Activated CD4-positive, CD25-positive, alpha-beta regulatory T cell treated with anti-CD3 and anti-CD28 coated beads, Interleukin-2, amount 50 U/mL, for 16 hours (primary cell): ENCODE measurements at places on chromosomes 3 and 15.

DNA sequence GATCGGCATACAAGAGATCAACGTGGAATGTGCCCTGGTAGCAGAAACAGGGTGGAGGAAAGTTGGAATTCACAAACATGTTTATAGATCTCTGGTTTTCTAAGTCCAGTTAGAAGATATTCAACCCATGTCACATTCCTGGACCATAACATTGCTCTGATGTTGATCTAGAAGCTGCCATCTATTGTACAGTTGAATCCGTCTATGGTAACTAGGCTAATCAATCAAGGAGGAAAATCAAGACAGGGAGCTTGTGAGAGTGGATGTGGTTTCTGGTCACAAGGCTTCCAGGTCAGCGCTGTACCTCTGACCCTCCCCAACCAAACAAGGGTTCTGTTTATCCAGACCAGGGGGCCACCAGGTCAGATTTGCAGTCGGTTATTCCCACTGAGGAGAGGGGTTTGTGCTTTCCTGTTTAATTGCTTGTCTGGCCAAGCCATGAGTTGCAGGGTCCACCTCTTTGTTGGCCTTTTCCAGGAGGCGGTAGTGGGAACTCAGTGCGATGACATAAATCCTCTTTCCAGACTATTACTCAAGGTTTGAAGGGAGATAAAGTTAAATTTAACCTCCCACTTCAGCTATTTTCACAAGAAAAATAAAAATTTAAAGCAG, 130.3 kb downstream of the SLCO3A1 start:
- DNase-seq, result no peak

- no peak for DNase-seq
Measured at GRCh38 chr3:133238015-133238414, 161.8 kb upstream of the BFSP2 start.

GRCh38 chr3:172167892-172168648, 128.7 kb downstream of the FNDC3B start:
- no peak for DNase-seq

GRCh38 chr15:77546870-77547269, 85.8 kb downstream of the LINGO1 start:
- DNase-seq, result no peak

DNA sequence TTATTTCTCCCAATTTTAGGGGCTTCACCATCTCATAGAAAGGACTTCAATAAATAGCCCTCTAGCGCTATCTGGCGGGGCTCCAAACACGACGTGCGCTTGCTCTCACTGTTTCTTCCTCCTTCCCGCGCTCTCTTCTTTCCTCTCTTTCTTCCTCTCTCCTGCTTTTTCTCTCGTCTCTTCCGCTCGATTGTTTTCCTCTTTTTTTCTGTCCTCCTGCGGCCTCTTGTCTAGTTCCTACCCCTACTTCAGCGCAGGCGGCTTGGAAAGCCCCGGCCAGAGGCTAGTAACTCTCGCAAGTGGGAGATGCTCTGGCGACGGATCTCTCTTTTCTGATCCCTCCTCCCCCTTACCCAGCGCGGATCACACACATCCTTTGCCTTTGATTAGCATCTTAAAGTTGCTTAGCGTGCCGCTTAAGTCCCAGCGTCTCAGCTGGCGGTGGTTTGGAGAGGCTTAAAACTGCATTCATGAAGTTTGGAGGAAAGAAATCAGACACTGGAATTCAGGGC, 6.2 kb upstream of the MEIS2 start:
- no peak for DNase-seq

DNA sequence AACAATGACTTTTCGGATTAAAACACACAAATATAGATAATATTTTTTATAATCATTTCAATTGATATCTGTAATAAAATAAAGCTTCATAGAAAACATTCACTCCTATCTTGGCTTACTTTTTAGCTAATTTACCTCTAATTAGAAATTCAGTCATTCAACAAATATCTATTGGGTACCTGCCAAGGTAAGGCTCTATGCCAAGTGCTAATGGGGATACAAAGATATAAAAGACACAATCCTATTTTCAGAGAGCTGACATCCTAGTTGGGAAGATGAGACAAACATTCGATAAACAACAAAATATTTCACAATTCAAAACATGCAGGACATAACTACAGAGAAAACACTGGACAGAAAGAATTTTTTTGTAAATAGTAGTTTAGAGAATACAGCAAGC, 63.3 kb downstream of the ULK4 start:
- no peak for DNase-seq

DNA sequence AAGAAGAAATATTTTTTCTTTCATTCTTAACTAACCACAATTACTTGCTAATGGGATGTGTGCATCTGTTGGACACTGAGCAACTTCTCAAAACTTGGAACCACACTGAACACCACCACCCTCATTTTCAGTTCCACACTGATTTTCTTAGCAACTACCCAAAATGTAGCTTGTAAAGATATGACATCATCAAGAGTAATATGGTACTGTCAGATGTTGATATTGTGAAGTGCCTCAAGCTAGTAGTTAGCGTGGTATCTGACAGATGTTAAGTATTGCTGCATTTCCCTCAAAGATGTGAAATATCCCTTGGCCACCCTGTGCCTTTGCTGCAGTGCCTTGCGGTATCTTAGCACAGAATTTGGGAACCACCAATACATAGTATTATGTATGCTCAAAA, 9.3 kb downstream of the RFTN1 start:
- DNase-seq, result no peak

GRCh38 chr3:125077864-125078263, 22.1 kb upstream of the HEG1 start:
- DNase-seq, result no peak

DNA sequence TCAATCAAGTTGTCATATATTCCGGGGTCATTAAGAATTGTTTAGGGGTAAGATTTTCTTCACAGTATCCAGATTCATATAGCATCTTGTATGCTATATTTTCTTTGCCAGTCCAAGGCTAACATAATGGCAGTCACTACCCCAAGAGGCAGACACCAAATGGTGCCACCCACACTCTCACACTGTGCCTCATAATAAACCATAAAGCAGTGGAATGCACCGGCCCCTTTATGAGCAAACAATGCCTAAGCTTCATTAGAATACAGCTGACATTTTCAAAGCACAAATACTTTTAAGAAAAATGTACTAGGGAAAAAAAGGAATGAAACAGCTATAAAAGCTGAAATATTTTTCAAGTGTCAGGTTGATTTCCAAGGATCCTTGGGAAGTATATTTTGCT, 121.6 kb downstream of the TFDP2 start:
- DNase-seq, result no peak

GRCh38 chr3:171838218-171838720, 4.9 kb upstream of the TMEM212 start:
- DNase-seq, result no peak

DNA sequence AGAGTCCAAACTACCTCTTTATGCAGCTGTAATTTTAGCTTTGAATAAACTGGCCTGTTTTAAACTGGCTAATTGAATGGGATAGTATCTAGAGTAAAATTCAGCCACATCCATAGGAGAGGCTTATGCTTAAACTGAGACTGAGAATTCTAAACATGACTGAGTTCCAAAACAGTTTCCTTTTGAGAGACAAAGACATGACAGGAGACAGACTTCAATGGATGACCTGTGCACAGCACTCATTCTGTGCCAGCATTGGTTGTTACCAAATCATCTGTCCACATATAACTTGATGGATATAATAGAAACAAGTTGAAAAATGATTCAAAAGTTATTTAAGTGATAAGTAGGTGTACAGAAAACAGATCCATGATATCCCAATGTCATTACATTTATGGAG, 20.9 kb downstream of the IL12A start:
- DNase-seq, result no peak

GRCh38 chr3:11288786-11289637, 16.8 kb downstream of the ATG7 start:
- DNase-seq, result no peak

- DNase-seq, result no peak
Measured at GRCh38 chr3:99883693-99884092, 66.0 kb downstream of the CMSS1 start.

GRCh38 chr3:186226482-186226881, 117.6 kb upstream of the ETV5 start:
- no peak for DNase-seq

DNA sequence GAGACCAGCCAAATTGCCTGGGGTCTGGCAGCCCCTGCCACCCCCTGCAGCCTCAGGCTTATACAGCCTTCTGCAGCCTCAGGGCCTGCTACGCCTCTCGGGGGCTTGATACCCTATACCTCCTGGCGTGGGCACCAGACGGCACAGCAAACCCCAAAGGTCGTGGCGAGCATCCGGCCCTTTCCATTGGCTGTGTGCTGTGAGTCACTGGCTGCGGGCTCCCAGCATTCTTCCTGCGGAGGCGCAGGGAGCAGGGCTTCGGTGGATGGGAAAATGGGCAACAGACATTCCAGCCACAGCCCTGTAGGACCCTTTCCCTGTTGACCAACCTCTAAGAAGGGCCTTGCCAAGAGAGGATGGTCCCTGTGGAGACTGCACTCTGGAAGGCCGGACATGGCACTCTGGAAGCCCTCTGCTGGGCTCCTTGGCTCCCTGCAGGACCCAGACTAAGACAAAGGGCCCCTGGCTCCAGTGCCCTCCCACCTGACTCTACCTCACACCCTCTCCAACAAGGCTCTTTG, 59.6 kb downstream of the ITGA11 start:
- DNase-seq, result no peak

DNA sequence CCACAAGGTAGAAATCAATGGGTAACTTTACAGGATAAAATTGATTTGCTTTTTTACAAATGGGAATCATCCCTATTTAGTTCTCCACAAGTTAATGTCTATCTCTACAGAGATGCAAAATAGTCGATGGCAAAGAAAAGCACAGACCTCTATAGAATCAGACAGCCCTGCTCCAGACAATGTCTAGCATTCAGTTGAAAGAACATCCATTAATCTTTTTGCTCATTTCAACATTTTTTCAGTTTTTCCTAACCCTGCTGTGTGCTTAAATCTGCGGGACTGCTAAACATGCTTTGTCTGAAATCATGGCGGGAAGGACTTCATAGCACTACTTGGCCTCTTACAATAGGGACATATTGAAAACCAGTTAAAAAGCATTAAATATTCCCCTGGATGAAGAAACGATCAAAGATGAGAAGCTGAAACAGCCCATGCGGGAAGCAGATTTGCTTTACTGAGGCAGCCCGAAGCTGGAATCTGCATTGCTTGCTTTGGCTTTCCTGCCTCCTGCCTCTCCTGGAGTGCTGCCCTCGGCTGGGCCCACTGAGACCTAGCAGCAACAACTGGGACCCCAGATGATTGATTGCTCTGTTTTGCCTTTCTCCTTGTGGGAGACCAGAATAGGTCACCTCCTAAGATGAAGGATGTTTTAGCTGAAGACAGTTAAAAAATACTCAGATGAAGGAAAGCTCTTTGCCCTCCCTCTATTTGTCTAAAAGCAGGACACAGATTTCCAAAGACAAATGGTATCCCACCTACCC, 38.5 kb upstream of the RASGRP1 start:
- no peak for DNase-seq

- no peak for DNase-seq
Measured at GRCh38 chr3:130901463-130902204, 7.8 kb downstream of the ATP2C1 start.

DNA sequence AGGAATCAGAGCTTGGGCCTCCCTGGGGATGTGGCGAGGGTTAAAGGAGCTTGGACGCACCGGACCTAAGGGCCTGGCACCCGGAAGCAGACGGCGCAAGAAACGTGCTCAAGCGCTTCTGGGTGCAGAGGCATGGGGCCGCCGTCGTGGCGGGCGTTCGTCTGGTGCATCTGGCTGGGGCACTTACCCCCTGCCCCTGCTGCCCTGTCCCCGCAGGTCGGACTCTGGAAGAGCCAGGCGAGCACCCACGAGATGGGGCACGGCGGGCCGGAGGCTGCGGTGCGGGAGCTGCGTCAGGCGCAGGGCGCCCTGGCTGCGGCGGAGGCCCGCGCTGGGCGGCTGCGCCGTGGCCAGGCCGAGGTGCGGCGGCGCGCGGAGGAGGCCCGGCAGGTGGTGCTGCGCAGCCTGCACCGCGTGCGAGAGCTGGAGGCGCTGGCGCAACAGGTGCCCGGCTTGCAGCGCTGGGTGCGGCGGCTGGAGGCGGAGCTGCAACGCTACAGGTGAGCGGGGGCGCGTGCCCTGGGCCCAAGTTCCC, 2.5 kb downstream of the EFCC1 start:
- no peak for DNase-seq

DNA sequence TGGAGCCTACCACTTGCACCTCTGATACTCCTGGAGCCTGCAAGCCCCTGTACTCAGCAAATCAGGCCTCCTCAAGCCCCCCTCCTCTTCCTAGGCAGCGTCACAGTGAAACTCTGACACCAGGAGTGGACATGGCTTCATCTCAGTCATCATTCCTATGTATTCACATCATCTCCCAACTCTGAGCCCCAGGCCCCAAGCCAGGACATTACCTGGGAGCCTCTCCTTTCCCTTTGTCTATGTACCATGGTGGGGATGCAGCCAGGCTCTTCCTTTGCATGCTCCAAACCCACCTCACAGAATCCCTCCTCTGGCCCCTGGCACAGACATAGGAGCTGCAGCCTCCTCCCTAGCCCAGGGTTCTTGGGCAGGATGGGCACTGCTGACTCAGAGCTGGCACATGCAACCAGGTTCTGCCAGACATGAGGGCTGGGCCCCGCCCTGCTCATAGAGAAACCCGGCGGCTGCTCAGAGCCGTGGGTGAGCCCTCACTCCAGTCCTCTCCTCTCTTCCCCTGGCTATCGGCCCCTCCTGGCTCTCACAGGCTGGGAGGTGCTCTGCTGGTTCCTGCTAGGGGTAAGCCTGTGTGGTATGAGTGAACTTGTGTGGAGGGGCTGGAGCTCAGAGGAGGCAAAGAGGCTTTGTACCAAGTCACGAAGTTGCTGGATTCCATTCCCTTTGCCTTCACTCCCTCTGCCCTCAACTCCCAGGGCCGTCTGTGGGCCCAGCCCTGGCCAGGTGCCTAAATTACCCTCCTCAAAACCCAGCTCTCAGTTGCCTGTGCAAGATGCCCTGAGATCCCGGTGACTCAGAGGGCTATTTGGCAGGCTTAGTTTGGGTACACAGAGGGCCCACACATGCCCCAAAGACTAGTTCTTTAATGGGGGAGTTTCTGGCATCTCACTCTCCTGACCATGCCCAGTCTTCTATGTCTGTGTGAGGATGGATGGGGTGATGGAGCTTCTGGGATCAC, 1.9 kb upstream of the PLCD1 start:
- peak; percentile 13 for DNase-seq

GRCh38 chr3:133171831-133172230, 133.6 kb downstream of the TMEM108 start:
- no peak for DNase-seq

DNA sequence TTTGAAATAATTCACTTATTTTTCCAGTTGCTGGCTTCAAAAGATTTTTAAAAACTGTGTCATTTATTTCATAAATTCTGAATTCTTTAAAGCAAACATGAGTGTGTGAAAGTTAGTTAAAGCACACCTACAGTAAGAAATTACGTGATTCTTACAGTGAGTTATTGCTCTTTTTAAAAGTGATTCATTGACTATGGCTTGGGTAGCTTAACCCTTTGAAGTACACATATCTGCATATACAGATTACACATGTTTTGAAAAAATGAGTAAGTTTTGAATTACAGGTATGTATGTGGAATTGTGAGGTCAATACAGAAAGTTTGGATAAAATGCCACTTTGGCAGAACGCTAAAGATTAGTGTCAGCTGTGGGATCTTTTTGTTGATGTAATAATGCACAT, 64.5 kb upstream of the MBNL1 start:
- no peak for DNase-seq
